ENCODE measurements at places on chromosomes 3 and 15.

GRCh38 chr15:92071045-92071634, 217.6 kb downstream of the SLCO3A1 start:
- no peak for DNase-seq

- DNase-seq, result peak; percentile 49
Observed at GRCh38 chr3:179608931-179609720, 4.5 kb downstream of the NDUFB5 start.

DNA sequence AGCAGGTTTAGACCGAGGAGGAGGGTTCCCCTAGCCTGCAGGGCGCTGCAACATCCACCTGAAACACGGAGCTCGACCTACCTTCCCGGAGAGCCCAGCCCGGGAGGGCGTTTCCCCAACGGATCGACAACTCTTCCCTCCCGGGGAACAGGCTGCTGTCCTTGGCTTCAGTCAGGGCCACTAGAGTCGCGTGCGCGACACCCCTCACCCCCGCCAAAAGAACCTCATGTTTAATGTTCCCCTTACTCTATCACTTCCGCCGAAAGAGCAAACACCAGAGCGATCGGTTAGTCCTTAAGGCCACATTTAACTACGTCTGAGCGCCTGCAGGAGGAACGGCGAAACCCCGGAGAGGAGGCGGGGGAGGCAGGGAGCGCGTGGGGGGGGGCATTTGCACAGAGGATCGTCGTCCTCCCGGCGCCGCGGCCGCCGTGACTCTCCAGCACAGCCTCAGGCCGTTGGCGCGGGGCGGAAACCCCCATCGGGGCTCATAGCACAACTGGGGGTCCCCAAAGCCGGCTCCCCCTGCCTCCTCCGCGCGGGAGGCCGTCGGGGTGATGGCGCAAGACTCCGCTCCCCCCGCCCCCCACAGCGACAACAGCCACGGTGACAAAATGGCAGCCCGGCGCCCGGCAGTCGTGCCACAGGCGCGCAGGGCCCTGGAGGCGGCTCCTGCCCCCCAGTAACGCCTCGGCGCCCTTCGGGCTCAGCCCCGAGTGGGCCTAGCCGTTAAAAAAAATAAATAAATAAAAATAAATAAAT, 3.2 kb downstream of the ANP32A start:
- peak; percentile 68 for DNase-seq

GRCh38 chr3:37441689-37442088, 267.3 kb upstream of the LRRFIP2 start:
- no peak for DNase-seq

DNA sequence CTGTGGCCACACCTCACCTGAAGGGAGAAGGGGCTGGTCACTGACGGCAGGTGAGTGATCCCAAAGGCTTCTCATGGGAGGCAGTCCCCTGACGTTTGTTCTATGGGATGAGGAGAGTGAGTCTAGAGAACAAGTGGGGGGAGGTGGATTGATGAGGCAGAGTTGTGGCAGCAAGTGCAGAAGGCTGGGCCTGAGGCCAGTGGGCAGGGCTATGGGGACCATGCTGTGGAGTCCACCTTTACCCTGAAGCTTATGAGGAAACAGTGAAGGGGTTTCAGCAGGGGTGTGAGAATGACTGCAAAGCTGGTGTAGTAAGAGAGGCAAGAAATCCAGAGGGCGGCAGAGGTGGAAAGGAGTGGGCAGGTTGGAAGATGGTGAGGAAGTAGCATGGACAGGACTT, 96.9 kb upstream of the PFN2 start:
- DNase-seq, result no peak

DNA sequence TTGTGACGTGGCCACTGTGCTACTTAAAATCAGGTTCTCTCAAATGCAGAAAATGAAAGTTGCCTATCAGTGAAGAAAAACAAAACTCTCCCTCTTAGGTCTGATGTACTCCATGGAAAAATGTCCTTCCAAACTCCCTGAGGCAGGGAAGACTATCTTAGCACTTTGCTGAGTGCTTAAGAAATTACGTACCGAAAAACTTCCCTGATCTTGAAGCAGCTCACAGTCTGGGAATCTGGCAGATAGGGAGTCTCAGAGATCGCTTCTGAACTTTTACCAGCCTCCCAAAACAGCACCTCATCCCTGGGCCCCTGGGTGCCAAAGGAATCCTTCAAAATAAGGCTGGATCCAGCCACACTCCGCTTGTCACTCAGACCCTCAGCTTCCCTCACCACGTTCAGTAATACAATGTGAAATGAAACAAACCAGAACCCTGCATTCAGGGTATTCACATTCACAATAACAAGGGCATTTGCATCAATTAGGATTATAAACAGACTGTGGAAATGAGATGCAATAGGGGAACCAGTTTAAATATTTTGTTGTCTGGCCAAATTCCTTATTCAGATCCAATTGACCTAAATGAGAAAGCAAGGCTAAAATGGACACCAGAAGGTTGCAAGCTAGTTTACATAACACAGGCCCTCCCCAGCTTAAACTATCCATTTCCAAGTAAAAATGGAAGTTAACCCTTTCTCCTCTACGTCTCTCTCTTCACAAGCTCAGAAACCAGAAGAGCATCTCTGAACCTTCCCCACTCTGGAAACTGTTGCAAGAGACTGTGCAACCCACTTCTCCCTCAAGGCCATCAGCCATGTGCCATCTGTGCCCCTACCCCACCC, 20.9 kb downstream of the OSBPL10 start:
- no peak for DNase-seq
